AG10803 (cell line): ENCODE measurements at places on chromosomes 5 and 9.

DNA sequence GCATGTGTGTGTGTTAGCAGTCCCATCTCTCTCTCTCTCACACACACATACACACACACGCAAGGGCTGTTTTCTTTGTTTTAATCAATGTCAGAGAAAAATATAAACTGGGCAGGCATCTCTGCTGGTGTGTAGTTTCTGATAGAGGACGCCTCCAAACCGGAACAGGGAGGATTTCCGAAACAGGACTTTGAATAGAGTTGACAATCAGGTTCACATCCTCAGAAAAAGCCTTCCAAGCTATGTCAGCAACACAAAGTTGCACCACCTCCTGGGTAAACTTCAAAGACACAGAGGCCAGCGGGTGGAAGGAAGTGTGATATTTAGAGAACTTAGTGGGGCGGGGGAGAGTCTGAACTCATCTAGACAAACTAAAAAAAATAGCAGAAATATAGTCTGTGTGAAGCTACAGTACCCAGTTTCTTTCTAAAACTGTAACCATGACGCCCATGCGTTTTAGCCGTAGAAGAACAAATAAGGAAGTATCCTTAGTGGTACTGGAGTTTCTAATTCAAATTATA, 1.2 kb downstream of the ST8SIA4 start:
- no peak for DNase-seq

GRCh38 chr9:6239048-6239461, 23.4 kb downstream of the IL33 start:
- DNase-seq: no peak

GRCh38 chr9:129586685-129587084, 34.2 kb downstream of the C9orf50 start:
- DNase-seq: peak; percentile 50

DNA sequence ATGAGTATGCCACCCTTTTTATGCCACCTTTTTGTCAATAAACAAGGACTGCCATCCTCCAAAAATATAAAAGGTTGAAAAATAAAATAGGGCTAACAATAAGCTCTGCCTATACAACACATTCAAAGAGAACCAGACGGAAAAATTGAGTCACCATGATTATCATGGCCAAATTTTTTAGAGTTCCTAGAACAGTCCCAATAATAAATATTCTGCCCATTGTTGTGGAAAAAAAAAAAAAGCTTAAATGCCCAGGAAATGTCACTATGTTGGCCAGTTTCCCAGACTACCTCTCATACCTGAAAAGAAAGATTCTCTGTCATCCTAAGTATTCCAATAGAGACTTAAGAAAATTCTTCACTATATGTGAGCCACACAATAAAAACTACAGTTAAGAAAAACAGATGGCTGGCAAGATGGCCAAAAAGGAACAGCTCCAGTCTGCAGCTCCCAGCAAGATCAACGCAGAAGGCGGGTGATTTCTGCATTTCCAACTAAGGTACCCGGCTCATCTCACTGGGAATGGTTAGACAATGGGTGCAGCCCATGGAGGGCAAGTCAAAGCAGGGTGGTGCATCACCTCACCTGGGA, 149.0 kb downstream of the TMEM161B start:
- no peak for DNase-seq

DNA sequence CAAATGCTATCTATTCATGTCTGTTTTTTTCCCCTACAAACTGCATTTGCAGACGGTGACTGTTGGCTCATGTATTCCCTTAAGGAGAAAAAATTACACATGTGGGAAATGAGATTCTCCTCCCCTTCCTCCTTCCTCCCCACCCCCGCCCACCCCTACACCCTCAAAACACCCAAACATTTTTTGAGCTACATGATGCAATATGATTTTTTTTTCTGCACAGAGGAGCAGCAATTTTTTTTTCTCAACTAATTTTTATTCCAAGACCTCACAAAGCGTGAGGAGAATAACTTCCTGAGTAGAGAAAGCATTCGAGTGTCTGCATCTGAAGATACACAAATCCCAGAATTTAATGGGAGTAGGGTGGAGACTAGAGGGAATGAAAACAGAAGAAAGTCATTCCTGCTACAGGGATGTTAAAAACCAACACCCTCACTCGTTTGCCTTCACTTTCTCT, 118.1 kb downstream of the PRDM6 start:
- DNase-seq: peak; percentile 71
